ENCODE measurements at places on chromosomes 3 and 15. TPM values are rescaled to one million over a fixed set of nuclear protein-coding genes. Genes with fewer than 3 reads are reported as not detected.

DNA sequence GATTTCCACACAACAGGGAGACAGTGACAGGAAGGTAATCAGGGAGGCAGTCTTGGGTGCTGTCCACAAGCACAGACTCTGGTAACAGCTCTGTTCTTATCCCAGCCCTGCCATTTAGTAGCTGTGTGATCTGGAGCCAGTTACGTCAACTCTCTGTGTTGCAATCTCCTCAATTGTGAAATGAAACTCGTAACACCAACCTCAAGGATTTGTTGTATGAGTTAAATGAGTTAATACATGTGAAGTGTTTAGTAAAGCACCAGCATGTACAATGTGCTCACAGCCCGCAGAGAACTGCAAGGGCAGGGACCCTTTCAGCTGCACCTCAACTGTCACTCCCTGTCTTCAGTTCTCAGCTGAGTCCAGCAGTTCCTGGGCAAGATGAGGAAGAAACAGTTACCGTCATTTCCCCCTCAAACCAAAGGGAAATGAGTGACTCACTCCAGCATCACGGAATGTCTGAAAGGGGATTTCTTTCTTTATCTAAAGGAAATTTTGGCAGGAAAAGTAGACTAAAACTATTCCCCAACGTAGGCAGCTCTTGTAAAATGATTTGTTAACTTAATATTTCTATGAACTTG lies 39.9 kb upstream of the MB21D2 start:
- peak; percentile 38 for DNase-seq

- DNase-seq: no peak
These were observed 939.1 kb downstream of the OTOL1 start for GRCh38 chr3:162435750-162436149.

DNA sequence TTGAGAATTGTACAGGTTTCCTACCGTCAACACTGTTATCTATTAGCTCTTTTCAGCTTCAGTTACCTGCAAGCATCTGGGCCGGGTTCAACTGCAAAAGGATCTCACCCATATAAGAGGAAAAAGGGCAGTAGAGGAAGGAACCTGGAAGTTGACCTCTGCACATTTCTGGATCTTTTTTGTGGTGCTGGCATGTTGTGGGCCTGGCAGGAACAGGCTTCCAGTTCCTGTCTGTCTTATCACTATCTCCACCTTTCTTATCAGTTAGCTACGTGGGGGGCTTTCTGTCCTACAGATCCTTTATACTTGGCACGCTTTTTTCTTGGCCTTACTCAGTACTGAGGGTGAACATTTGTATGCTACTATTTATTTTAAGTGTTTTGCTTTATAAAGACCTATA lies 42.2 kb upstream of the TJP1 start:
- no peak for DNase-seq

- DNase-seq: no peak
These were observed 114.3 kb upstream of the UBE2E1 start for GRCh38 chr3:23691357-23691895.

- DNase-seq: no peak
These were observed 18.1 kb downstream of the GHRL start for GRCh38 chr3:10274601-10275000.

DNA sequence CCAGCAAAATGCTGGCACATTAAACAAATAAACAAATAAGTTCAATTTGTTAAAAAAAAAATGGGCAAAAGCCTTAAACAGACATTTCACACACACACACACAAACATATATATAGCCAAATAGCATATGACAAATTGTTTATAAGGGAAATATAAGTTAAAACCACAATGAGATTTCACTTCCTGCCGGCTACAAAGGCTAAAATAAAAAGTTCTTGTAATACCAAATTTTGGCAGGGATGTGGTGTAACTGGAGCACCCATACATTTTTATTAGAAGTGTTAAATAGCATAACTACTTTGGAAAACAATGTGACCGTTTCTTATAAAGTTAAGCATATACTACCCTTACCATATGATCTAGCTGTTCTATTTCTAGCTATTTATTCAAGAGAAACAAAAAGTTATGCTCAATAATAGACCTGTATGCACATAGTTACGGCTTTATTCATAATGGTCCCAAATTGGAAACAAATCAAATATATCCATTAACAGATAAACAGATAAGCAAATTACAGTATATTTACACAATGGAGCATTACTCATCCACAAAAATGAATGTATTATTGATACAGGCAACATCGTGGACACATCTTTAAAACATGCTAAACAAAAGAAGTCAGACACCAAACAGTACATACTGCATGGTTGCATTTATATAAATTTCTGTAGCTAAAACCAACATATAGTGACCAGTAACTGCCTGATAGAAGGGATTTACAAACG lies 93.9 kb downstream of the EOMES start:
- no peak for DNase-seq

- DNase-seq: no peak
These were observed 148.5 kb upstream of the PDZRN3 start for GRCh38 chr3:73773233-73773632.

DNA sequence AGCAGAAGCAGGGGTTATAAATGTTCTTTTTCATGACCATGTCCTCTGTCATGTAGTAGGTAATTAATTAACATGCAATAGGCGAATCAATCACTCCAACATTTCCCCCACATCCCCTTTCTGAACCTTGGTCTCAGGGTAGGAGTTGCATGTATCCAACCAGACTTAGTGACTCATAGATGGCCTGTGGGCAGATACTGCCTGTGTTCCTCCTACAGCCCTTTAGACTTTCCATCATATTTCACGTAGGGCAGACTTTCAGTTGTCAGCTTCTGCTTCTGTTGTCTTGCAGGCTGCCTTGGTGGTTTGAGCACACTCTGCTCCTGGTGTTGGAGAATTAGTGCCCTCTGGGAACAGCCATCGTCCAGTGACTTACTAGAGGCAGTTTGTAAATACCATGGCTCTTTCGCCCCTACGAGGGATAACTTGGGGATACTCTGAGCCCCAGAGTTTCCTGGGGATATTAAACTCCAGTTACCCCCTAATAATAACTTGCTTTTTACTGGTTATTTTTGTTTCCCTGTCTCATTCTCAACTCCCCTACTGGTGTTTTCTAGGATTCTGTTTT lies 244.4 kb downstream of the EDEM1 start:
- DNase-seq: no peak

GRCh38 chr3:134239538-134239937 lies 11.1 kb downstream of the RYK start:
- DNase-seq: no peak

PTPN23 gene
- total RNA-seq: 16.6 TPM

CKMT1B gene
- total RNA-seq: 2.3 TPM

ZCWPW2 gene
- 0.25 TPM for total RNA-seq

BMF gene
- total RNA-seq: 5.8 TPM

GREM1 gene
- total RNA-seq: 77.3 TPM

TCAIM gene
- 28.7 TPM for total RNA-seq

CHST14 gene
- total RNA-seq: 6.6 TPM

All from omental fat pad (tissue), 4 donors.